ENCODE measurements at places on chromosomes 7 and 10. TPM values are rescaled to one million over a fixed set of nuclear protein-coding genes. Genes with fewer than 3 reads are reported as not detected.

VAX1 gene
- not detected for total RNA-seq

NUTM2E gene
- total RNA-seq = 0.78 TPM

GRCh38 chr10:6175329-6176055 lies 27.2 kb upstream of the PFKFB3 start:
- H3K4me3 ChIP-seq = no peak overlapping the region
- DNase-seq = no peak
- H3K4me1 ChIP-seq = peaks cover 12% of the 10 kb centered on the region
- H3K36me3 ChIP-seq = peaks cover 3% of the 10 kb centered on the region
- no peak overlapping the region for H3K27ac ChIP-seq
- peaks cover 2% of the 10 kb centered on the region for H3K27me3 ChIP-seq

GRCh38 chr7:98733036-98733435 lies 116.0 kb downstream of the NPTX2 start:
- no peaks in the 10 kb centered on the region for H3K36me3 ChIP-seq
- H3K4me1 ChIP-seq = no peaks in the 10 kb centered on the region
- DNase-seq = no peak

DNA sequence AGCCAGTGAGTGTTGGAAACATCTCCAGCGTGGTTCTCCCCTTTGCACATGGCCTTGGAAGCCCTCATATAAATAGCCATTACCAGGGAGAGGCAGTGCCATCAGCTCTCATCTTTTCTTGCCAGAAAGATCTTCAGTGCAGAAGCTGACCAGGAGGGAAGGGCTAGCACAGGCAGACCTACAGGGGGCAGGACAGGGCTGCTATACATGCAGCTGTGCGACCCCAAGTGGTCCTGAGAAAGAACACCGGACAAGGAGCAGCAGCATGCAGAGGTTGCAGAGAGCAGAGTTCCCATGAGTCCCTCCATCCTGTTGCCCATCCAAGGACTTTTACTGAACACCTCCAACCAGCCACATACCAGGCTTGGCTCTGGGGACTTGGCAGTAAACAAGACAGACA lies 17.1 kb downstream of the GRID1 start:
- no peaks in the 10 kb centered on the region for H3K4me1 ChIP-seq
- H3K4me3 ChIP-seq = no peak overlapping the region
- no peak for DNase-seq

GRCh38 chr7:157267956-157268355 lies 68.8 kb upstream of the DNAJB6 start:
- H3K4me1 ChIP-seq = peaks cover 2% of the 10 kb centered on the region
- H3K27me3 ChIP-seq = no peaks in the 10 kb centered on the region
- no peak overlapping the region for H3K4me3 ChIP-seq
- peaks cover 27% of the 10 kb centered on the region for H3K36me3 ChIP-seq

DNA sequence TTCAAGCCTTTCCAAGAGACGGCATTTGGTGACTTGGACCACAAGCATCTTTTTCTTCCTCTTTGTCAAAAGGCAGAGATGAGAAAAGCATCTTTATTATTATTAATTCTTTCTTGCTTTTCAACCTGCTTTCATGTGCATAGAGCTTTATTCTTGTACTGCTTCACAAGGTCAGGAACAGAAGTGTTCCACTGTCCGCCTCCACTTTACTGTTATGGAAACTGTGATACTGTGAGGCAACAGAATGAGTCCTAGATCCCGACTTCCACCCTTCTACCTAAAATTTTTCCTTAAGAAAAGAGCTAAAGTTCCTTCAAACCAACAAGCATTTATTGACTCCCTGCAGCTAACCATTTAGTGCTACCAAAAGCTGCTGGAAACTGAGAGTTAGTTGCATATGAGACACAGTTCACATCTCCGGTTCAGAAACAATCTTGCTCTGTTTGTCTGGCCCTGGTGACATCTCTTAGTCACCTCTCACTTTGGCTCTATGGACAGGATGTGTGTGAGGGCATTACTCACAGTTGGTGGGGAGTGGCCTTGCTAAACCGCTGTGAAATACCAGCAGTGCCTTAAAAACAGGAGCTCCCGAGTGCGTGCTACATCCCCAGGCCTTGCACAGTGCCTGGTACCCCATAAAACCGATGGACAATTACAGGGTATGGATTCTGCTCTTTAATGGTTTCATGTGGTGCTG lies 77.1 kb upstream of the TRIL start:
- no peak overlapping the region for H3K4me3 ChIP-seq
- H3K4me1 ChIP-seq = peaks cover 33% of the 10 kb centered on the region
- DNase-seq = no peak
- no peaks in the 10 kb centered on the region for H3K27me3 ChIP-seq

All from mesothelial cell of epicardium (in vitro differentiated cells).